Thyroid gland (tissue), 4 donors: ENCODE measurements at places on chromosomes 16 and 17.

- no peak for DNase-seq
Observed at GRCh38 chr16:684961-685696, 995 bp upstream of the JMJD8 start.

DNA sequence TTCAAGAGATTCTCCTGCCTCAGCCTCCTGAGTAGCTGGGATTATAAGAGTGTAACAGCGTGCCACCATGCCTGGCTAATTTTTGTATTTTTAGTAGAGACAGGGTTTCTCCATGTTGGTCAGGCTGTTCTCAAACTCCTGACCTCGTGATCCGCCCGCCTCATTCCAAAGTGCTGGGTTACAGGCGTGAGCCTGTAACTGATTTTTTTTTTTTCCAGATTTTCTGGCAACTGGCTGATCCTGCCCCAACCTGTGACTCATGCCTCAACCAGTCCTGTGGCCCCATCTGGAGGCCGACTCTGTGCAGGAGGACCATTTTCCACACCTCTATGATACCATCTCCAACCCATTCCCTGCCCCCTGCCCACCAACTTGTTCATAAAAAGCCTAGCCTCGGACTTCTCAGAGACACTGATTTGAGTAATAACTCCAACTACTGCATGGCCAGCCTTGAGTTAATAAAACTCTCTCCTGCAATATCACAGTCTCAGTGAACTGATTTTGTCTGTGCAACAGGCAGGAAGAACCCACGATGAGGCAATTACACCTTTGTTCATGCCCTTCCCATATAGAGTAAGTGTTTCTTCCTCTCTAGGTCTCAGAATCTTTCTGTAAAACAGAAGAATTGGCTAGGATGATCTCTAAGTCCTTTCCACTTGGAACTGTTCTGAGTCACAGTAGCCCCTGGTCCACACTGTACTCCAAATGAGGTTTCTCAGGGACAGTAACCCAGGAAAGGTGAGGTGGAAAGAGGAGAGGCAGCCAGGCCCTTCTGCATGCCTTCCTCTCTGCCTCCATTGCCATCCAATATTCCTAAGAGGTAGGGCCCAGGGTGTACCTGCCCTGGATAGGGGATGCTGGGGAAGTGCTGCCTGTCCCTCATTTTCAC lies 8.8 kb upstream of the CNOT1 start:
- DNase-seq = peak; percentile 4

DNA sequence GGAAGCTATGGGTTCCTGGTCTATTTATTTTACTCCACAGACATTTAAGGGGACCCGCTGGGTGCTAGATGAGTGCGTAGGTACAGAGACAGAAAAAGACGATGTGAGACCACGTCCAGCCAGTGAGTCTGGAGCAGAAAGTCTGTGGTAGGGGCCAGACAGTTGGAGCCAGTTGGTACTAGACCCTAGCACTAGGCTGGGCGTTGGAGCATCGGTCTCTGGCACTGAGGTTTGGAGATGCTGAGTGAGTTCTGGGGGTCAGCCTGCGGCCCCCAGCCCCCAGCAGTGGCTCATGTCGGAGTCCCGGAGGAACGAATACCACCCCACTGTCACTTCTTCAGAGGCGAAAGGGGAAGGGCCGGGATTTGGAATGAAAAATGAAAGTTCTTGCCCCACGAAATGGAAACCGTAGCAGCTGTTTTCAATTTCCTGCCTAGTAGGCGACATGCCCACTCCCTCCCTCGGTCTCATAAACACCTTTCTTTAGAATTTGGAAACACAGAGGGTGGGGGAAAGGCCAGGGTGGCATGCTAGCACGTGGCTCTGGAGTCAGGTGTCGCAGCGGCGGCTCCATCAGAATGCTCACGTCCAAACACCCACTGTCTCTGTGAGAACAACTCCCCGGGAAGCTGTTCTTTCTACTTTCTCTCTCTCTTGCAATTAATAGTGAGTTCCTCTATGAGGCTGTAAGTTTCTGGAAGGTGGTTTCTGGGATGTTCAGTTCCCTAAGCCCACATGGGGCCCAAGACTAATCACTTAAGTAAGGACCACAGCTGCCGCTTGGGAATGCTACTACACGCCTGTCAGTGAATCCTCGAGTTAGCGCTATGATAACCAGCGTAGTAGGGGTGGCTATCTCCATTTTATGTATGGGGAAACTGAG lies 96.8 kb downstream of the IRF8 start:
- no peak for DNase-seq

DNA sequence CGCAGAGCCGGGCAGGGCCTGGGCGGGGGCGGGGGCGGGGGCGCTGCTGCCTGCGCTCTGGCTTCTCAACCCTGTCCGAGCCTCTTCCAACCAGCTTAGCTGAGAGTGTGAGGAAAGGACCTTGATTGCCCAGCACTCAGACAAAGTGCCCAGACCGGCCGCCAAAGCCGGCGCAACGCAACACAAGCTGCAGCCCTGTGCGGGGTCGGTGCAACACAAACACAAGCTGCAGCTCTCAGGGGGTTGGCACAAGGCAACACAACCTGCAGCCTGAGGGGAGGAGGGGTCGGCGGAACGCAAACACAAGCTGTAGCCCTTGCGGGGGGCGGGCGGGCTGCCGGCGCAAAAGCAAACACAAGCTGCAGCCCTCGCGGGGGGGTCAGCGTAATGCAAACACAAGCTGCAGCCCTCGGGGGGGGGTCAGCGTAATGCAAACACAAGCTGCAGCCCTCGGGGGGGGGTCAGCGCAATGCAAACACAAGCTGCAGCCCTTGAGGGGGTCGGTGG lies 60.0 kb downstream of the KLHDC4 start:
- DNase-seq = peak; percentile 64
